ENCODE measurements at places on chromosomes 1 and 21.

- DNase-seq: no peak
These were observed 8.9 kb downstream of the PGBD2 start for GRCh38 chr1:248914796-248915381.

DNA sequence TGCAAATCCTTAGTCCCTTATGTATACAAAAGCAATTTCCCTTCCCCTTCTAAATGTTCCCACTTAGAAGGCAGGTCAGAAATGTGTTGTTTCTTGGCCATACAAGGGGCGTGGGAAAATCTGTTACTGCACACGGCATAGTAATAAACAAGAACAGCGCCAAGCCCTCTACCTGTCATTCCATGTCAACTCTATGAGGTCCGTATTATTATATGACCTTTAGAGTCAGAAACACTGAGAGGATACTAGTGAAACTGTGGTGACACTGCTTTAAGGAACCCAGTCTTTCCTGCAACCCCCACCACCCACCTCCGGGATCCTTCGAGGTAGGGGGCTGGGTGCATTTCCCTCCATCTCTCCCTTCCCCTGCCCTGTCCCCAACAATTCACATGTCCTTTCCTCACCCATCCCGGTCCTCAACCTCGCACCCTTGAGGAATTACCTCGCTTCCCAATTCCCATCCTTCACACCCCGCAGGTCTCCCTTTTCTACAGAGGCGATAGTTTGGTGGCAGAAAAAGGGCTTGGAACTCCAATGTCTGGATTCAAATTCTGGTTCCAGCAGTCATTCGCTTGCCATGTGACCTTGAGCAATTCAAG lies 647 bp downstream of the SDHB start:
- no peak for DNase-seq

GRCh38 chr1:30081379-30082102 lies 641.8 kb downstream of the MATN1 start:
- no peak for DNase-seq

GRCh38 chr1:230877146-230877923 lies 9.0 kb upstream of the C1orf198 start:
- DNase-seq: no peak

- DNase-seq: no peak
These were observed 5.7 kb downstream of the SLC6A17 start for GRCh38 chr1:110155878-110156522.

Measured in central memory CD4-positive, alpha-beta T cell (primary cell).